NCI-H2107 (cell line): ENCODE measurements at places on chromosomes 5 and 9.

DNA sequence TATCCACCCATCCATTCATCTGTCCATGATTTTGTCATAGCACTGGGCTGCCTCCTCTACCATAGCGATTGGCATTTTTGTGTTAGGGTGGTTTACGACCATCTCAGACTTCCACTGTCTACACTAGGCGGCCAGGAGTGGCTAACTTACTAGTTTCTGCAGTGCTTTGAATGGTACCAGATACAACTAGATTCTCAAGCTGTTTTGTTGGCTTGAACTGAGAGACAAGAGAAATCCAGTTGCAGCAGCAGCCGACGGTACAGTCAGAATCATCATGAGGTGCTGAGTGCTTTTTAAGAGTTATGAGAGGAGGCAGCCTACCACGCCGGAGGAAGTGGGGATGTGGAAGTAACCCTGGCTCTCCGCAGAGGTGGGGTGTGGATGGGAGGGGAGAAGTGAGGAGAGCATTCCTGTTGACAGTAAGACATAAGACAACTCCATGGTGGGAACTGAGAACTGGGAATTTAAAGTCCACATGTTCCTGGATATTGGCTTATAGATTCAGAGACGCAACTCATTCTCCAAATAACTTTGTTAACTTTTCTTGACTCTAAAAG lies 27.9 kb downstream of the COL5A1 start:
- no peak for DNase-seq

DNA sequence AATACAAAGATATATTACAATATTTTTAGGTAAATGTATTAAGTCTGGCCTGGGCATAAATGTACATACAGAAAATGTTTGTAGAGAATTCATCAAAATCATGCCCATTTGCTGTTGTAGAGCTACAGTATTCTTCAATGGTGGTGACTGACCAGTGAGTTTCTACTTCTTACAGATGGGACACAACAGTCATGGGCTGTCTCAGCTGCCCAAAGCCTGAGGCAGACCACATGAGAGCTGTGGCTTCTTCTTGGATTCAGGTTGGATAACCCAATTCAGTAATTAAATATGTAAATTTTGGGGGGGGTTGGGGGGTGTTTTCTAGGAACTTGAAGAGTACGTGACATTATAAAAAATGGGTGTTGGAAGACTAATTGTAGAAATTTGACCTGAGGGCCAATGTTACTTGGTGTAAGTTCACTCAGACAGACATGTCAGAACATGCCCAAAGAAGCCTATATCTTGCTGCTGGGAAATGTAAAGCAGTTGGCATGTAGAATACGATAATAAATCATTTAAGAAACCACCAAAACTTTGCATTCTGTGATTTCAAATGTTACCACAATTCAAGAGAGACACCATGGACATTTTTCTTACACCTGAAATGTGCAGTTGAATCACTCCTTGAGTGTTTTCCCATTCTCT lies 17.9 kb downstream of the STARD4 start:
- no peak for DNase-seq

- no peak for DNase-seq
Measured at GRCh38 chr9:14400658-14400995, 86.7 kb upstream of the NFIB start.

DNA sequence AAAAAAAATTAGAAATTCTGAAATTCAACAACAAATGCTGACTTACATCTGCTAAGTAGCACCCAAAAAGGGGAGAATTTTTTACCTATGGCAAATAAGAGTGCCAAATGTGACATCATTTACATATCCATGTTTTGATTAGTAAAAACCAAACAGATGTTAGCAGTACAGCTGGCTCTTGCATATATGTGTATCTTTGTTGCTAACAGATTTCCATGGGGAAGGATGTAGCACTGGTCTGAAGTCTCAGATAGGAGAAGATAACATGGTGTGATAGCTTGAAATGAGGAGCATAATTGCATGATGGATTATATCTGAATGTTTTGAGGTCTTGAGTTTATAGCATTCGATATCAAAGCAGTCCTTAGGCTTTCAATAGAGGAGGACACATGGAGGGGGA lies 17.5 kb downstream of the PIK3R1 start:
- no peak for DNase-seq

DNA sequence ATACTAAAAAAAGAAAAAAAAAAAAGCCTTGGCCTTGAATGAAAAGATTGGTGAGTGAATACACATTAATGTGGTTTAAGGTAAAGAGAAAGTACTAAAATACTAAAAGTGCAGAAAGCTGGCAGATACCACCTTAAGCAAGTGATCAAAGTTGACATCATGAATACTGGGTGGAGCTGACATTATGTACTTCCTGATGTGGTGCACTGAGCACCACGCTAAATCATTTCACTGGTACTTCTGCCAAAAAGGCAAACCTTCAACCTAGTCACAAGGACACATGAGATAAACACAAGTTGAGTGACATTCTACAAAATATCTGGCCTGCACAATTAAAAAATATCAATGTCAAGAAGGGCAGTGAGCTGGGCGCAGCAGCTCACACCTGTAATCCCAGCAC lies 33.8 kb upstream of the PANK3 start:
- no peak for DNase-seq
